Activated naive CD8-positive, alpha-beta T cell treated with anti-CD3 and anti-CD28 coated beads, Interleukin-2, amount 10 ng/mL, durations not matched to agents 7 days and 5 days (primary cell): ENCODE measurements at places on chromosomes 2 and 18. TPM values are rescaled to one million over a fixed set of nuclear protein-coding genes. Genes with fewer than 3 reads are reported as not detected.

GRCh38 chr18:11969904-11970835, 11.1 kb upstream of the IMPA2 start:
- no peak for DNase-seq

DNA sequence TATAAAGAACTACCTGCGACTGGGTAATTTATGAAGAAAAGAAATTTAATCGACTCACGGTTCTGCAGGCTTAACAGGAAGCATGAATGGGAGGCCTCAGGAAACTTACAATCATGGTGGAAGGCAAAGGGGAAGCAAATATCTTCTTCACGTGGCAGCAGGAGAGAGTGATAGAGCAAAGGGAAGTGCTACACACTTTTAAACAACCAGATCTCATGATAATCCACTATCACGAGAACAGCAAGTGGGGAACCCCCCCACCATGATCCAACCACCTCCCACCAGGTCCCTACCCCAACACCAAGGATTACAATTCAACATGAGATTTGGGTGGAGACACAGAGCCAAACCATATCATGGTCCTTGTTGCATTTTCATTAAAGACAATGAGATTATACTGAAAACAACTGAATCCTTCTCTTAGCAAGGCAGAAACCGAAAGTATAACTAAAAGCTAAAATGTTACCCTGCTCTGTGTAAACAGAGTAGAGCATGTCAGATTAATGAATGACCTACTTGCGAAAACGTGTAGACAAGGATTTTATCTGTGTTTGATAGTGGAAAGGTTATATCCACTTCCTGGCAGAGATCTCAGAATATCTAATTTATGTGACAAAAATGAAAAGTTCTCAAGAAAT, 60.1 kb upstream of the RBBP8 start:
- DNase-seq = no peak

DNA sequence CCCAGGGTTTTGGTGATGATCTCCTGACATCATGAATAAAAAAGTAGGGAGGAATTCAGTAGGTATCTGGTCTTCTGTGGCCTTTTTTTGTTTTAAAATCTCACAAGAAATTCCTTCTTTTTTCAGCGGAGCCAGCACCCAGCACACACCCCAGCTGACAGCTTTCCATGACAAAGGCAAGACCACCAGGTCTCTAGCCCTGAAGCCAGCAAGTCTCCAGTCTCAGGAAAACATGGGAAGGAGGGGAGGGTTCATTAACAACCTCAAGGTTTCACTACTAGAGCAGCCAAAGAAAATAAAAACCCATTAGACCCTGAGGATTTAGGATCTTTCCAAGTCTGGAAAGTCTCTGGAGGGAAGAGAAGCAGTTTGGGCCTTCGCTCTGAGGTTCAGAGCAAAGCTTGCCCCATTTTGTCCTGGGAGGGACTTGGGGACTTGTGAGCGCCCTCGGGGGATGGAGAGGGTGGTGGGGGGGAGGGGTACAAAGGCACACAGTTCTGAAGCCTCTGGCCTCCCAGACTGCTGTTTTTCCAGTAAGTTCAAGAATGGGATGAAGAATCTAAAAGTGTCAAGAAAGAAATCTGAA, 9.0 kb downstream of the FOXI3 start:
- no peak for DNase-seq

DNA sequence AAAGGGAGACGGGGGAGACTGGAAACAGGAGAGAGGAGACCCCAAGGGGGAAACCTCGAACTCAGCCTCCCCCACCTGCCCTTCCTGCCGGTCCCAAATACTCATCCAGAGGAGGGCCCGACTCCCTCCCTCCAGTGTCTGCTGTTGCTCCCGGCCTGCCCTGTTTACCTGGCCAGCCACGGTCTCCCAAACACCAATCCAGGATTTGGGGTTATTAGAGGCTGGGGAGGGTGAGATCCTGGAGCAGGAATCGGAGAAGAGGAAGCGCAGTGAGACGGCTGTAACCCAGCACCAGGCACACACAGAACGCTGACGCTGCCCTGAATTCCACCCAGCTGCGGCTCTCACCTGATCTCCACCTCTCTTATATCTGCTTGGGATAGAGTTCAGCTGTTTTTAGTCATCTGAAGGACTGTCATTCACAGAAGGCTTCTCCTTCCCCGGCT, 213.0 kb downstream of the TNS1 start:
- no peak for DNase-seq

DNA sequence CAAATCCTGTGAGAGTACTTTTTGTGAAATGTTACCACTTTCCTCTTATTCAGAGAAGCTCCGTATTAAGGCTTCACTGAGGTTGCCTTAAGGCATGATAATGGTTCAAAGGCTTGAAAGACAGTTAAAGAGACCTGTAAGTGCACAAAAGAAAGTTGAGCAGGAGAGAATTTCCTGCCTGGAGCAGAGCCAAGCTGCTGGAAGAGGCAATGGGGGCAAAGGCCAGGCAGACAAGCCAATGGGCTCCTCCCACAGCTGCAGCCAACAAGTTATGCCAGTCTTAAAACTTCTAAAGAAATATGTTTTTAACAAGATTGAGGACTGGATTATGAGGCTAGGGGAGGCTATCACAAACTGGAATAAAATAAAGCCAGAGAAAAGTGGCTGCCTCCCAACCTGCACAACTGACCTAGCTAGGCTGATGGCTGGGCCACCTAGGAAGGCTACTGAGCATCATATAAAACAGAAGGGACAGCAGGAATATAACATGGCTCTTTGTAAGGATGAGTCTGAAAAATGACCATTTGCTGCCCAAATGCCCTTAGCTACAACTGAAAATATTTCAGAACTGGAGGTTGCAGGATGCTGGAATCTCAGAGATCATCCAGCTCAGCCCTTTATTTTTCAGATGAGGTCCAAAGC, 2.1 kb downstream of the IL1B start:
- DNase-seq = no peak

DNA sequence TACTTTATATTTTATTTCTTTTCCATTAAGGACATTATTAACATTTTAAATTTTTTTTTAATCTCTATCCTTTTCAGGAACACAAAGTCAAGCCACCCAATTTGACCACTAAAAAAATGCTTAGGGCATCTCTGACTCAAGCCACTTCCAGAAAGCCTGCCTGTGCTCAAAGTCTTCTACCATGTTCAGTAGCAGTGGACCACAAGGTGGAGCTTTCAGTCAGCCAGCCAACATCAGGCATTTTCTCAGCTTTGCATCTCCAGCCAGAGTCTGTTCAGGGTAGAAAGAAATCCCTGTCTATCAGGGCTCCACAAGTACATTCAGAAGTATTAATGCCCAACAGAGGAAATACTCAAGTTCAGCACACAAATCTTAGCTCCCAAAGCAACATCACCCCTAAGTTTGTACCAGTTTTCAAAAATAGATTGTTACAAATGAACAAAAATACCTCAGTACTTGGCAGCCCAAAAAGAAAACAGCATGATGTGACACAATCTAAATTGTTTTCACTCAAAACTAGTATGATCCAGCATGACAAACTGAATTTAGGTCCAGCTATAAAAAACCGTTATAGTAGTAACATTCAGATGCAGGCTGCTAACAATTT, 37.6 kb downstream of the C18orf63 start:
- no peak for DNase-seq

Gene KCNG2
- total RNA-seq = not detected

GRCh38 chr2:239856620-239857285, 168.4 kb downstream of the NDUFA10 start:
- no peak for DNase-seq

GRCh38 chr2:12183032-12183645, 436.7 kb downstream of the LPIN1 start:
- DNase-seq = no peak

GRCh38 chr2:208488686-208489564, 82.3 kb downstream of the PTH2R start:
- DNase-seq = no peak

Gene SLC16A14
- 0.65 TPM for total RNA-seq

DNA sequence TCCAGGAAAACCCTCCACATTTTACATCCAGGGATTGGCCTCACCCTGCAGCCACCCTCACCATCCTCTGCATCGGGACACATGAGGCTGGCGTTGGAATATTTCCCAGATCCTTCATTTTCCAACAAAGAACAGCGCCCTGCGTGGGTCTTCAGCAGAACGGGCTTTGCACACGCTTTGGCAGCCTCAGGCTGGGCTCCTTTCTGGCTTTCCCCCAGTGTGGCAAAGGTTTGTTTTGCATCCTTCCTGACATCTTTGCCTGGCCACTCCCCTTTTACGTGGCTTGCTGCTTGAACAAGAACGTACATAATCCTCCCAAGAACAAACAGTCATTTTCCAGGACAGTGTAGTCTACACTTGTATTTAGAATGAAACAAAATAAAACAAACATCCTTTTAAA, 25.6 kb upstream of the GREB1 start:
- DNase-seq = no peak

GRCh38 chr18:59228351-59228750, 8.4 kb downstream of the GRP start:
- no peak for DNase-seq

- DNase-seq = no peak
Measured at GRCh38 chr2:120222186-120223033, 790 bp downstream of the TMEM185B start.

- no peak for DNase-seq
Measured at GRCh38 chr18:58228762-58229161, 184.7 kb downstream of the NEDD4L start.

GRCh38 chr2:56753182-56753581, 569.4 kb downstream of the CCDC85A start:
- DNase-seq = no peak

GRCh38 chr2:192124571-192124970, 70.2 kb downstream of the TMEFF2 start:
- DNase-seq = no peak

GRCh38 chr2:20515290-20516220, 68.7 kb downstream of the RHOB start:
- no peak for DNase-seq

DNA sequence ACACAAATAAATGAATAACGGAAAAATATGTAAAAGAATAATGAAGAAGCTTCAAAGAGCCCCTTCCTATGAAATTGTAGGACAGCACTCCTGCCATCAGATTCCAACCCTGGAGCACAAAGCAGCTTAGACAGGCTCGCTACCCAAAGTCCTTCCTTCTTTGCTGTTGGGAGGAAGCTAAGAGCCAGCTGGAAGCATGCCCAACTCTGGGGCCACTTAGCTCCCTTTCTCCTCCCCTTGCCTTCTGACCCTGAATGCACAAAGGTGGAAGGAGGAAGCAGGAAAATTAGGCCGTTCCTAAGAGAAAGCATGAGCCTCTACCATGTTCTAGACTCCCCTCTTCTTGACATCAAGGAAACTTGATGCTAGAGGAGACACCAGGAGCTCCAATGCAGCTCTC, 700.8 kb downstream of the RNF144A start:
- no peak for DNase-seq

GRCh38 chr2:177106212-177106611, 106.4 kb upstream of the HNRNPA3 start:
- no peak for DNase-seq

- DNase-seq = no peak
Measured at GRCh38 chr2:15363142-15363541, 198.0 kb downstream of the NBAS start.

DNA sequence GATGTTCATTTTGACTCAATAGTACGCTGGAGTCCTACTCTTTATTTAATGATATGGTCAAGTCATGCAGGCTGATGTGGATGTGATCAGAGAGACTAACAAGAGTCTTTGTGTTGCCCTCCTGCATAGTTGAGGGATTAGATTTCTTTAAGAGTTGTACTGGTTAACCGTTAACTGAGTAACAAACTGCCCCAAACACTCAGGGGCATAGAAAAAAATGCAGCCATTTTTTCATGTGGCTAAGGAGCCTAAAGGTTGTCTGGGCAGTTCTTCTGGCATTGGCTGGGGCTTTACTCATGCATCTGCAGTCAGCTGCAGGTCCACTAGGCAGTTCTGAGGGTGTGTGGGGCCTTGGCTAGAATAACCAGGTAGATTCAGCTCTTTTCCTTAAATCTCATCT, 32.5 kb downstream of the DOCK10 start:
- DNase-seq = no peak

DNA sequence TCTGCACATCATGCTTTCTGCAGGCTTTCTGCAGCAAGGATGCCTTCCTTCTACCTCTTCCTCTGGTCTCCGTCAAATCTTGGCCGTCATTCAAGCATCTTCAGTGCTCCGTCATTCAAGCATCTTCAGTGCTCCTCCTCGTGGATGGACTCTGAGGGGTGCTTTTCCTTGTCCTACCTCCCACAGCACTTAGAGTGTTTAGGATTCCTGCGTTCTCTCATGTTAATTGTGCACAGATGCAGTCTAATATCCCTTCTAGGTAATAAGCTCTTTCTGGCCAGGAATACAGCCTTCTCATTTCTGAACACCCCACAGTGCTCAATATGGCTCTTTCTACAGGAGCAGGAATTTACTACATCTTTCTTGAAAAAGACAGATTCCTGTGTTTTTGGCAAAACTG, 59.8 kb downstream of the ZNF236 start:
- DNase-seq = no peak

DNA sequence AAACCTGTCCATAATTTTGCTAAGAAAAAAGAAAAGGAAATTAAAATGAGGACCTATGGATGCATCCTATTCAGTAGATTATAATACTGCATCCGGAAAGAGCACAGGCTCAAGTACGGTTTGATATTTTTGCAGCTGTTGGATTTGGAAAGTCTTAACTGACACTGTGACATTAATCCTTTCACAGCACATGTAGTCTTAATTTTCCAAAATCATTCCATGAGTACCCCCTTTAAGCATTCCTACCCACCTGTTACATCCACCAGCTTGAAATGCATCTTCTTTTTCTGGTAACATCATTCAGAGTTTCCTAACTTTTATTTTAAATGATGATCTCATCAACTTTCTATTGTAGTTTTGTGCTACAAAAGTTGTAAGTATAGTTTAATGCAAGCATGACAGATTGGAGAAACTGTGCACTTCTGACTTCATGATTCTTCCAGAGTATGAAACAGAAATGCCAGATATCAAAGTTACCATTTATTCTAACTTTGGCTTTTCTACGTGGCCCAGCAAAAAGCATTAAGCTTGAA, 113.5 kb downstream of the ESCO1 start:
- DNase-seq = no peak

Gene C2orf15
- total RNA-seq = 2.3 TPM

DNA sequence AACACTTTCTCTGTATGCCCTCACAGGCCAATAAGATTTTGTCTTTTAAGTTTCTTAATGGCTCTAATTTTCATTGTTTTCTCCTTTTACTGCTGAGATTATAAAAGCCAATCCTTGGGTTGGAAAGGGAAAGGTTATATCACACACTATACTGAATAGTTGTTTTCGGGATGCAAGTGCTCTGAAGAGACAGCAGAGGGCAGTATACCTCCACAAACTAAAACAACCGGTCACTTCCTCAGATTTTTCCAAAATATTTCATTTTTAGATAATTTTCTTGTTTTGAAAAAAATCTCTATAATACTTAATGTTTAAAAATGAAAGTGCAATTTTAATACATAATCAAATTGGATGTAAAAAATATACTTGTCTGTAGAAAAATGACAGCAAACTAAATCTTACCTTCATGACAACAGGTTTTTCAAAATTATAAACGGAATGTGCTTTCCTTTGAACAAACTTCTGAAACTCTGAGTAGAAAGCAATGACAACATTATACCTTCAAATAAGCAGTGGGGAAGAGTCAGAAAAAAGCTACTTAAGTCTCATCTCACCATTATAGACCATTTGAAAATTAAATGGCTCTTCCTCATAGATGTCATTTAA, 82.7 kb downstream of the ORC4 start:
- DNase-seq = no peak
